ENCODE measurements at places on chromosomes 1 and 21.

DNA sequence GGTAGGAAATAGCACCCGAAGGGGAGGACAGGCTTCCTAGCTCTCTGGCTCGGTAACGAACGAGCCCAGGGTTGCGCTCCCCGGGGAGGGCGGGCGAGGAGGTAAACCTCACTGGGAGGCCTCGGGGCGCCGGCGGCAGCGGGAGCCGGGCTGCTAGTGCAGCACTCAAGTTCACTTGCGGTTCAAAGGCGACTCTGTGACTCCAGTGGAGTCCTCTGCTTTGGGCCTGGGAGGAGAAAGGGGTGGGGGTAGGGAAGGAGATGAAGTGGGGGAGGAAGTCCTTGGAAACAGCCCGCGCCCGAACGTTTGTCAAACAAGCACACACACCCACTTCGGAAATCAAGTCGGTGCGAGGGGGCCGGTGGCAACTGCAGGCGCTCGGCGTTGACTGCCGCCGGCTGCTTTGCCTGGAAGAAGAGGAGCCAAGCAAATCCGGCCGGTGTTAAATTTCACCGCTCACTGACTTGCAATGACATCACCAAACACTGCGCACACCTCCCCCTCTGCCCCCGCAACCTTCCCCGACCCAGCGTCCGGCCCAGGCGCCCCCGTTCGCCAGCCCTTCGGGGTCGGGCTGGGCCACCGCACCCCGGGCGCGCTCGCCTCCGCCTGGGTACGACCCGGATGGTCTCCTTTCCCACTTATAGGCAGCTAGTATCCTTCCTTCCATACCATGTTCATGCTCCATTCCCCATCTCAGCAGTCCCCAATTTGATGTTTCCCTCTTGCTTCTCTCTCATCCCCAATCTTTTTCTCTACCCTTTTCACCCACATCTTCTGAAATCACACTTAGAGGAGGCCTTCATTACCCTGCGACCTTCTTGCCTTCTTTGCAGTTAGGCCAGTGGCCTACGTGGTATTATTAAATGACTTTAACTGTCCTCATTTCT is at the start of gene COL24A1:
Gene COL24A1, minus strand, starts transcription at position 207 of the 890 bp plus-strand sequence. CDS start 376 bp downstream, outside the sequence.
- DNase-seq: peak; percentile 52
- H3K27me3 ChIP-seq: peaks cover 3% of the 10 kb centered on the region

DNA sequence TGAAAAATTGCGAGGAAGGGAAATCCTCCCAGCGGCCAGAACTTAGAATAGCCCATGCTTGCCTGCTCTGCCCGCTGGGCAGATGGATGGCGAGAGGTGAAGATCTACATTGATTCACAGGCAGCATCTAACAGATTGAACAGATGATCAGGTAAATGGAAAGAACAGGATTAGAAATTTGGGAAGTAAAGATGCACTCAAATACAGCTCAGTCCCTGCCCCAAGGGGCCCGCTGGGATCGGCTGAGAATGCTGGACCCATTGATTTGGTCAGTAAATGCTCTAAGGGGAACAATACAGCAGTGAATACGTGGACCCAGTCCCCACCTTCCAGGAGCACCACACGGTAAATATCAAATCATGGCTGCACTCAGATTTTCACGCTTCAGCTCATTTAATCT is 248.2 kb downstream of the MATN1 start:
- H3K4me1 ChIP-seq: no peaks in the 10 kb centered on the region
- H3K27me3 ChIP-seq: no peaks in the 10 kb centered on the region
- H3K36me3 ChIP-seq: no peaks in the 10 kb centered on the region
- no peak for DNase-seq
- no peak overlapping the region for H3K27ac ChIP-seq
- H3K4me3 ChIP-seq: no peak overlapping the region

DNA sequence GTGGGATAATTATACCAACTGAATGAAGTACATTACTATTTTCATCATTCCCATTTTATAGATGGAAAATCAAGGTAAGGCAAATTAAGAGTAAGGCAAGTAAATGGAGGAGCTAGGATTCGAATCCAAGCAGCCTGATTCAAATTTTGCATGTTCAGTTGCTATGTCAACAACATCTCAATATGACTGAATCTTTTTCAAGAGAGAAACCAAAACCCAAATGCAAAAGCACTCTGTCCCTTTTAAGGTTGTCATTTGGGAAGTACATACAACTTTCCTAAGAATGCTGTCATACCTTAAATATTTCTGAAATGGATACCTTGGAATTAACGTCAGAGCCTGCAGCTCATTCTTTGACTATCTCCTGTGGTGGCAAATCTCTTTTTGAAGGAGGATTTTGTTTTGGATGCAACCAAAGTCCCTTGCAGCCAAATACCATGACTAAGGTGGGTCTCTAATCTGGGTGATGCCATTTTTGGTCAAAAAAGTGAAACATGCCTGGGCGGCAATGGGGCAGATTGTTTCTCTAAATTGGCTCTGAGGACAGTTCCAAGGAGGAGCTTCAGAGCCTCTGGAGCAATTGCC is 25.4 kb downstream of the ADAMTS1 start:
- DNase-seq: no peak
- H3K36me3 ChIP-seq: no peaks in the 10 kb centered on the region
- no peaks in the 10 kb centered on the region for H3K27me3 ChIP-seq
- no peak overlapping the region for H3K27ac ChIP-seq
- H3K4me3 ChIP-seq: no peak overlapping the region

- no peaks in the 10 kb centered on the region for H3K4me1 ChIP-seq
- H3K27me3 ChIP-seq: no peaks in the 10 kb centered on the region
- no peak overlapping the region for H3K27ac ChIP-seq
- H3K4me3 ChIP-seq: no peak overlapping the region
Observed at GRCh38 chr1:227758366-227758765, 23.1 kb downstream of the SNAP47 start.

DNA sequence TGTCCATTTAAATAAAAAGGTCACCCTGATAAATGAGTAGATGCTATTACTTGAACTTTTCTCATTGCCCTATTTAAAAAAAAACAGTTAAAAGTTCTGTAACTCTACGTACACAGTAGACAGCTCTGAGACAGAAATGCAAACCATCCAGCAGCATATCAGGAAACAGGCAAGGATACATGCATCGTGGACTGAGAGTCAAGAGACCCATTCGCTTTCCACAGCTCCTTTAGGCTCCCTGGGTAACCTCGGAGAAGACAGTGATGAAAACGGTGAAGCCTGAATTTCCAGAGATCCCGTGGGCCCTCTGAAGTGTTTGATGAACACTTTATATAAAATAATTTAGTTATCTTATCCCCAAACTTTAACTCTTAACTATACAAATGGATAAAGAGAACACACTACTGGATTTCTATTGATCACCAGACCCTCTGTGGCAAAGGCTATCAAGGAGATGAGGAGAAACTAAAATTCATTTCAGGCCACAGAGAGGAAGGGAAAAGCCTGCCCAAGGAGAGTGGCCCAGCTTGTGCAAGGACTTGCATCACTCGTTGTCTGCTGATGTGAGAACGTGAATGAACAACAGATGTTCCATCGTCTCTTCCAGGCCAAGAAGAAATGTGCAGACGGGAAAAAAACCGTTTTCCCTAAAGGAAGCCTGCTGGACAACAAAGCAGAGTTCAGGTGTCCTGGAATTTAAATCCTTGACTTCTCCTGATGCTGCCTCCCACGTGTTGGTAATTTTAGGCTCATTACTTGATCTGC is 131.0 kb downstream of the TGFBR3 start:
- no peaks in the 10 kb centered on the region for H3K4me1 ChIP-seq
- H3K4me3 ChIP-seq: no peak overlapping the region
- no peak for DNase-seq
- H3K36me3 ChIP-seq: no peaks in the 10 kb centered on the region
- H3K27ac ChIP-seq: peak overlapping the region; percentile 80

DNA sequence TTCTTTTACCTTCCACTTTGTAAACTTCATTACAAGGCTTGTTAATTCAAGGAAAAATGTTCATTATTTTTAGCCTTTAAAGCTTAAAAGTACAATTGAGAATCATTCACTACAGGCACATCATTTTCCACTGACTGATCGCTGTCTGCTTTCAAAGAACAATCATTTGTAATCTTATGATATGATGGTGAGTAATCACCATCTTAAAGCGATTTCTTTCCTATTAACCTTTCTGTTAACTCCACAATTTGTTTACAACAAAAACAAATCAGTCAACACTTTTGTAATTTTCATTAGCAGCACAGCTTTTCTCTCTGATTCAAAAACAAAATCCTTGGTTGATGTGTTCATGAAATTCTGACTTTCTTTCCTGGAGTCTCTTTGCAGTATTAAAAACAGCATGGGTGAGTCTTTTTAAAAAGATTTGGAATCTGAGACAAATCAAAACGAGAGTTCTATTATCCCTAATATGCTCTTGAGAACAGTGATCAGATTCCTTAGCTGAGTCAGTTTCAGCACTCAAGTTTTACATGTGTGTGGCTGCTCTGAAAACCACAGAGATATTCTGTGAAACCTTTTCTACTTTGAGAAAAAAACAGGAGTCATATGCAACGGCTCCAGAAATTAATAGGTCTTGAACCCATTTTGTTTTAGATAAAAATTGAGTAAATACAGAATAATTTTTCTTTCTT is 145.8 kb upstream of the TMPRSS15 start:
- H3K27ac ChIP-seq: no peak overlapping the region
- no peak for DNase-seq
- H3K4me1 ChIP-seq: no peaks in the 10 kb centered on the region
- no peak overlapping the region for H3K4me3 ChIP-seq
- no peaks in the 10 kb centered on the region for H3K36me3 ChIP-seq
- no peaks in the 10 kb centered on the region for H3K27me3 ChIP-seq

DNA sequence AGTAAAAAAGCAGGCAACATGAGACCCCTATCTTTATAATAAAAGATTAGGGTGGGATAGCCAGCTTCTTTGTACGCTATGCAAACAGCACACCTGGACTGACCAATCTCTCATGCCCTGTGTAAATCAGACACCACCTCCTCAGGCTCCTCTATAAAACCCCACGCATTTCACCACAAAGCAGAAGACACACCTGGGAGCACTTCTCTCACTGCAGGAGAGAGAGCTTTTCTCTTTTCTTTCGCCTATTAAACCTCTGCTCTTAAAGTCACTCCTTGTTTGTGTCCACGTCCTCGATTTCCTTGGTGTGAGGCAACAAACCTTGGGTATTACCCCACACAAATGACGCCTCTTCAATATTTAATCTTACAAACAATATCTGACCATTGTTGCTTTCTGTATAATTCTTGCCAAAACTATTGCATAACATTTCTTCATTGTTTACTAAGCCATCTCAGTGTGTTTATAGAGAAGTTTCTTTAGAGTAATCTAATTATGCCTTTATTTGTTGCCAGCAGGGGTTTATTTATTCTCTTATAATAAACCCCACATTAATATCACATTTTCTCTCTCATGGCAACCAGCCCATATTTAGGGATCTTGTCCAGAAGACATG is 31.6 kb upstream of the NUF2 start:
- DNase-seq: no peak
- no peak overlapping the region for H3K4me3 ChIP-seq
- no peaks in the 10 kb centered on the region for H3K4me1 ChIP-seq
- H3K27ac ChIP-seq: no peak overlapping the region
- no peaks in the 10 kb centered on the region for H3K36me3 ChIP-seq

DNA sequence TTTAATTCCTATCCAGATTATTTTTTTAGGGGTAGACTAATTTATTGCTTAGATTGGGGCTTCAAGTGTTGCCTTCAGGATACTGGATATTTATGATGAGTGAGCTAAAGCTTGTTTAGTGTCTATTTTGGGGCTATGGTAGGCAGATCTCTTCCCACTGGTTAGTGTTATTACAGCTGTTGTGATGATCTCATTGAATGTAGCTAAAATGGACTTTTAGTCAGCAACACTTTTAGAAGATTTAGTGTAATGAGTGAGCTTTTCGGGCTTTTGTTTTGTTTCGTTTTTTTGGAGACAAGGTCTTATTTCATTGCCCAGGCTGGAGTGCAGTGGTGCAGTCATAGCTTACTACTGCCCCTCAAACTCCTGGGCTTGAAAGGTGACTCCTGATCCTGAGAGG is 14.2 kb downstream of the THRAP3 start:
- H3K36me3 ChIP-seq: no peaks in the 10 kb centered on the region
- H3K27ac ChIP-seq: no peak overlapping the region
- DNase-seq: no peak
- peaks cover 7% of the 10 kb centered on the region for H3K4me1 ChIP-seq
- no peak overlapping the region for H3K4me3 ChIP-seq
- H3K27me3 ChIP-seq: no peaks in the 10 kb centered on the region

DNA sequence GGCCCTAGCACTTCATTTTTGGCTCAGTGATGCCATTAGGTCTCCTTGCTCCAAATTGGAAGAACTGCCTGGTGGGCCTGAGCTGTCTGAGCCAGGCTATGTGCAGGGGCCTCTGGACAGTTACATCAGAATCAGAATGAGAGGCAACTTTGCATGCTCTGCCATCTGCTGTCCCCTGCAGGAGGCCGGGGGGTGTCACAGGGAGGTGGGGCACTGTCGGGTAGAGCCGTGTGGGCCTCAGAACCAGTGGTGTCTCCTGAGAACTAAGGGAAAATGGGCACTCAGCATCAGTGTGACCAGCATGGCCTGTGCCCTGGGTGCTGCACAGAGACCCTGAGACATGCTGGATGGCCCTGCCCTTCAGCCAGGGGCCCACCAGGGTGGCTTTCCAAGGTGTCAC is 47.0 kb upstream of the COL6A1 start:
- H3K27me3 ChIP-seq: no peaks in the 10 kb centered on the region
- no peak overlapping the region for H3K4me3 ChIP-seq
- H3K36me3 ChIP-seq: no peaks in the 10 kb centered on the region
- no peak overlapping the region for H3K27ac ChIP-seq
- DNase-seq: no peak

- peaks cover 4% of the 10 kb centered on the region for H3K27me3 ChIP-seq
- H3K4me3 ChIP-seq: no peak overlapping the region
- DNase-seq: no peak
- H3K36me3 ChIP-seq: no peaks in the 10 kb centered on the region
Observed at GRCh38 chr1:205978676-205979075, 24.5 kb downstream of the RAB7B start.

DNA sequence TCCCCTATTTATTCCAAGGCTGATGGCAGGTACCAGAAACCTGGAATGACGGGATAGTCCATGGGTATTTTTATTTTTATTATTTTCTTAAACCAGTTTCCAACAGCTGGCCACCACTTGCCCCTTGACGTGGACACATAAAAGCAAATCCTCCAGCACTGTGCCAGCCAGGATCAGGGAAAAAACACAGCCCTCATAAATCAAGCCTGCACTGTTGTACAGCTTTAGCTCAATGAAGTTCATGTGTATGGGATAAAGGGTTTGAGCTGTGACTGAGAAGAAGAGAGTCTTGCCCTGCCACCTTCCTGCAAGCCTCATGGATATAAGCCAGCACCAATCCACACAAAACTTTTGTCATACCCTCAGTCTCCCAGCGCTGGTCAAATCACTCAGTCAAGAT is 303.8 kb upstream of the SPAG17 start:
- H3K27ac ChIP-seq: no peak overlapping the region
- no peaks in the 10 kb centered on the region for H3K27me3 ChIP-seq
- H3K4me1 ChIP-seq: no peaks in the 10 kb centered on the region
- no peak for DNase-seq
- H3K36me3 ChIP-seq: no peaks in the 10 kb centered on the region
- no peak overlapping the region for H3K4me3 ChIP-seq

- H3K4me1 ChIP-seq: no peaks in the 10 kb centered on the region
- H3K36me3 ChIP-seq: no peaks in the 10 kb centered on the region
- H3K27me3 ChIP-seq: no peaks in the 10 kb centered on the region
- no peak overlapping the region for H3K4me3 ChIP-seq
Observed at GRCh38 chr21:41706678-41707077, 60.2 kb downstream of the RIPK4 start.

GRCh38 chr1:183164340-183164739 is 21.7 kb upstream of the LAMC2 start:
- no peak overlapping the region for H3K4me3 ChIP-seq
- peak overlapping the region; percentile 4 for H3K27ac ChIP-seq
- DNase-seq: peak; percentile 64
- H3K36me3 ChIP-seq: no peaks in the 10 kb centered on the region
- no peaks in the 10 kb centered on the region for H3K4me1 ChIP-seq

Data from breast epithelium (tissue), 4 donors.